Left cardiac atrium (tissue), 4 donors: ENCODE measurements at places on chromosomes 3 and 15. TPM values are rescaled to one million over a fixed set of nuclear protein-coding genes. Genes with fewer than 3 reads are reported as not detected.

The CELSR3 gene
- total RNA-seq: 0.24 TPM

The TNIK gene
- 16.0 TPM for total RNA-seq

The NEK10 gene
- 6.1 TPM for total RNA-seq

The CACNA2D3 gene
- total RNA-seq: 24.2 TPM

The HHLA2 gene
- total RNA-seq: not detected

The ARHGAP11A gene
- 3.8 TPM for total RNA-seq

The NOX5 gene
- 0.18 TPM for total RNA-seq
